Parietal lobe (tissue), 2 donors: ENCODE measurements at places on chromosomes 5 and 9. TPM values are rescaled to one million over a fixed set of nuclear protein-coding genes. Genes with fewer than 3 reads are reported as not detected.

COL15A1 gene
- 11.3 TPM for total RNA-seq

CDH9 gene
- 14.7 TPM for total RNA-seq

FAM169A gene
- 58.2 TPM for total RNA-seq

PCDHAC2 gene
- total RNA-seq: 55.1 TPM

GNA14 gene
- 0.94 TPM for total RNA-seq

LTC4S gene
- 6.9 TPM for total RNA-seq

CAMK4 gene
- total RNA-seq: 141 TPM

LRRC70 gene
- total RNA-seq: 8.5 TPM

CDX1 gene
- total RNA-seq: not detected
